ENCODE measurements at places on chromosomes 11 and 22. TPM values are rescaled to one million over a fixed set of nuclear protein-coding genes. Genes with fewer than 3 reads are reported as not detected.

Gene DEPDC7
- total RNA-seq = 0.35 TPM

Gene USP2
- total RNA-seq = 0.13 TPM

DNA sequence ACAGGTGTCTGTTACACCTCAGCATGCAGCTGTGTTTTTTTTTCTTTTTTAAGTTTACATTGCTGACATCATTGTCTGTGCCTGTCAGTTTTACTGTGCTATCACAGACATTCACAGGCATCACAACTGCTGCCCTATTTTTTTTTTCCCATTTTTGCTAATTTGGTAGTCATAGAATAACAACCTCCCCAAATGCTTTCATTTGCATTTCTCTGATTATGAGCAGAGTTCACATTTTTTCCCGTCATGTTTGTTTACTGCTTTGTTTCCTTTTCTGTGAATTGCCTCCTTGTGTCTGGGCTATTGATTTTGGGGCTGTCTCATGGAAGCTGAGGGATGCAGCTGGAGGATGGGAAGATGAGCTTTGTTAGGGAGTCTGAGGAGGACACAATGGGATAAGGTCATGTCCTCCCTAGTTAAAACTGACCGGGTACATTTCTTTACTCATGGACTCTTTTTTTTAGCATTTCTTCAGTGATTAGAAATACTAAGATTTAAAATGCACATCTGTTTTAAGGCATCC, 155.1 kb downstream of the LDLRAD3 start:
- no peak for DNase-seq

DNA sequence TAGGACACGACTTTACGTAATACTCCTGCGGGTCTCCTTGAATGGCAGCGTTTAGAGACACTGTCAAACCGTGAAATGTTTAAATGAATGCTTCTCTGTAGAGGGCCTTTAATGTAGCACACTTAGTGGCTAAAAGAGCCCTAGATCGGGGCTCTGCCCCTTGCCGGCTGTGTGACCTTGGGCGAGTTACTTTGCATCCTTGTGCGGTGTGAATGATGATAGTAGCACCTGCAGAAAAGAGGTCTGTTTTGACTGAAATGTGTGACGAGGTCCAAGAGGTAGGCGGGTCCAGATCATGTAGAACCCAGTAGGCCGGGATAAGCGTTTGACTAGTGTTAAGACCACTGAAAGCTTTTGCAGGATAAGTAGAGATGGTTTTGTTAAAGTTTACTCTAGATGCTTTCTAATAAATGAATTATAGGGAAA, 866 bp downstream of the MED17 start:
- DNase-seq = no peak

Gene CCDC85B
- 129 TPM for total RNA-seq

- DNase-seq = peak; percentile 10
These were observed 744.7 kb downstream of the KCNA4 start for GRCh38 chr11:29272019-29272654.

All from pulmonary artery endothelial cell (primary cell).